ENCODE measurements at places on chromosomes 16 and 17.

DNA sequence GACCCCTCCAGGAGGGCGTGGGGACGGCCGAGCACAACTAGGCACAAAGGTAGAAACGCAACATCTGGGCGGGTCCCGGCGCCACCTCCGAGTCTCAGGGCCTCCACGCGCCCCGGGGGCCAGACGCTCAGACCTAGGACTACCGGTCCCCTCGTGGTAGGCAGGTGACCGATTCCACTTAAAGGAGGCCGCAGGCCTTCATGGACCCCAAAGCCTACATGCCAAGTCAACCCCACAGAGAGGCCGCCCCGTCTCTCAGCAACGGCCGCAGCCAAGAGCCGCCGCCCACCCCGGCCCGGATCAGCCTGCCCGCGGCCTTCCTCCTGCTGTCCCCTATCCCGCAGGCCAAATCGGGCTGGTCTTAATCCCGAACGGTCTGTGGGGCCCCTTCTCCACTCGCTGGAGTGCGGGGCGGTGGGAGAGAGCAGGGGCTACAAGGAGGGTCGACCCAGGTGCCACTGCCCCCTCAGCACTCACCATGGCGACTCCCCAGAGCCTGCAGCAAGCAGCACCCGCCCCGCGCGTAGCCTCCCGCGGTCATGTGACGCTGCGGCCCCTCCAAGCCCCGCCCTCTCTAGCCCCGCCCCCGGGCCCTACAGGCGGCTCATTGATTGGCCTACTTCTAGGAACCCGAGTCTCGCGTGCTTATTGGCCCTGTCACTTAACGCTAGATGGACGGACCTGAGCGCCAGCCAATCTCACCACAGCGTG lies at the start of gene VPS35:
VPS35 (minus strand) TSS at position 525 of the 711 bp plus-strand sequence; CDS start at position 480, 45 bp downstream.
- peak; percentile 99 for DNase-seq

- DNase-seq, result no peak
These were observed 1.5 kb downstream of the SNX29 start for GRCh38 chr16:11978080-11978479.

GRCh38 chr17:80347948-80348351 lies 67.0 kb upstream of the ENDOV start:
- DNase-seq, result no peak

DNA sequence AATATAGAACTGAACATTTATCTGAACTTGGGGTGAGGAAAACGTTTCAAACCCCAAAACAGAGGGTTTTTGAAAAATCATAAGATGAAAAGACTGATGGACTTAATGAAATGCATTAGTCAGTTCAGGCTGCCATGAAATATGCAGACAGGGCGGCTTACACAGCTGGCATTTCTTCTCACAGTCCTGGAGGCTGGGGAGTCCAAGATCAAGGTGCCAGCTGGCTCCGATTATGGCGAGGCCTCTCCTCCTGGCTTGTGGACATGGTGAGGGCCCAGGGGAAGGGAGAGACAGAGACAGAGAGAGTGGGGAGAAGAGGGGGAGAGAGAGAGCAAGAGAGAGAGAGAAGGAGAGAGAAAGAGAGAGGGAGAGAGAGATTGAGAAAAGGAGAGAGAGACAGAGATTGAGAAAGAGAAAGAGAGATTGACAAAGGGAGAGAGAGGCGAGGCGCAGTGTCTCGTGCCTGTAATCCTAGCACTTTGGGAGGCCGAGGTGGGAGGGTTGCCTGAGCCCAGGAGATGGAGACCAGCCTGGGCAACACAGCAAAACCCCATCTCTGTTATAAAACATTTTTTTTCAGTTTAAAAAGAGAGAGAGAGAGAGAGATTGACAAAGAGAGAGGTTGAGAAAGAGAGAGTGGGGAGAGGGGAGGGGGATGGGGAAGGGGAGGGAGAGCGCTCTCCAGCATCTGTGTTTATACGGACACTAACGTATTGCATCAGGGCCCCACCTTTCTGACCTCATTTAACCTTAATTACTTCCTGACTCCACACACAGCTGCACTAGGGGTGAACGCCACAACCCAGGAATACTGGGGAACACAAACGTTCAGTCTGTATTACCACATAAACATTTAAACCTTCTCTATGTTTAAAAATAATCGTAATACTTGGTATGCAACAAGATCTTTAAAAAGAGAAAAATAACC lies 24.6 kb upstream of the RPH3AL start:
- no peak for DNase-seq

DNA sequence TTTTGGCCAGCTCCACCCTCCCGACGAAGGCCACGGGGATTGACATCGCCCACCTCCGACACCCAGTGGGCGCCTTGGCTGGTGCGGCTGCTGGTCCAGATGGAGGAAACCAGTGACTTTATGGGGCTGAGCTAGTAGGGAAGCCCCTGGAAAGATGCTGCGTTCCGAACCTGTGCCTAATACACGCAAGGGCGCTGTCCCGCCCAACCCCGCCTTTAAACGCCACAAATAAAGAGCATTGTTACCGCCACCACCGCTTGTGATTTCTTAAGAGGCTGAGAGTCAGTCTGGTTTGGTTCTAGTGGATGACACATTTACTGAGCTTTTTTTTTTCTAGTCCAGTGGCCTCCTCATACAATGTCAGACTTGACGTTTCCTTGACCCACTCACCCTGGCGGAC lies 107.9 kb downstream of the AATF start:
- no peak for DNase-seq

- no peak for DNase-seq
These were observed 25.7 kb downstream of the MINK1 start for GRCh38 chr17:4858882-4859260.

GRCh38 chr16:27598931-27599565 lies 49.1 kb downstream of the KATNIP start:
- DNase-seq, result no peak

DNA sequence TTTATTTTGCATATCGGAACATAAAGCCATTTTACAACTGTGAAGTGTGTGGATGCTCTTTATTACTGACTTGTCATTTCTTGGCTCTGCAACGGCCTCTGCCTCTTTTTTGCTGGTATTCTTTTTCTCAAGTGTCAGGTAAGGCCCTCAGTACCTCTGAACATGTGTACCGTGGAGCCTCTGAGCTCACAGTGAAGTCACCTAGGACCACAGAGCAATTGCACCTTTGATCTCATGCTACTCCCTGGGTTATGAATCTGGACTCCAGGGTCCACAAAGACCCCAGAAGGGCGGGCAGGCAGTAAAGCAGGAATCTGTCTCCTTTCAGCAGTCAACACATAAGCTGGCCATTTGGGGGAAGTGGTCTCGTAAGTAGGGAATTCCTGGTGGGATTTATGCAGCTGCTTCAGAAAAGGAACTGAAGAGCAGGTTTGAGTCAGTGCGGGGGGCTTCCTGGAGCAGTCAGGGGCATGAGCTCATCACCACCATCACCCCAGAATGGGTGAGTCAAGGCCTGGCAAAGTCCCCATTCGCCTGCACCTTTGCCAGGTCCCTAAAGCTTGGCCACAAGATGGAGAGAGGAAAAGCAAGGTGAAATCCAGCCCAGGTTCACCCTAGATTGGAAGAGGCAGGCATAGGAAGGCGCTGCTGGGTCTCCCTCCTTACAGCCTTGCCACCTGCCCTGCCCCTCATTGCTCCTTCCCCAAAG lies 33.0 kb downstream of the TBX4 start:
- DNase-seq, result no peak

DNA sequence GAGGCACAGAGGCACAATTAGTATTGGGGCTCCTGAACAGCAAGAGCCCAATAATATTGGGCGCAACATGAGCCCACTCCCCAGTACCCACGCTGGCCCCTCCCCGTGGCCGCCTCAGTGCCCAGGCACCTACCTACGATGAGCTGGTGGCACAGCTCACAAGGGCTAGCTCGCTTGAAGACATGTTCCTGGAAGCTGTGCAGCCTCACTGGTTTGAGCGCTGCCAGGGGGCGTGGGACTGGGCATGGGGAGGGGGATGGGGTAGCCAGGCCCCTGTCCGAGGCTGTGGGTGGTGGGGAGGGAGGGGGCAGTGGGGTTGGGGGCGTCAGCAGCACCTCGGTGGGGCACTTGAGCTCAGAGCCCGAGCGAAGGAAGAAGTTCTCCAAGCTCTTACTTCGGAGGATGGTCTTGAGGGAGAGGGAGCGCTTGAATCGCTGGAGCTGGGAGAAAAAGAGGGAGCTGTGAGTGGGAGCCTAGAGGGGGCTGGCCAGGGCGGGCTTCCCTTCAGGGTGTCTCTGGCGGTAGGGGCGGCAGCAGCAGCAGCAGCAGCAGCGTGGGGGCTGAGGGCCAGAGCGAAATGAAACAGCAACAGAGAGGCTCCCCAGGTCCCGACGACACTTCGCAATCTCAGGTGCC lies 7.9 kb downstream of the STAC2 start:
- DNase-seq, result no peak

DNA sequence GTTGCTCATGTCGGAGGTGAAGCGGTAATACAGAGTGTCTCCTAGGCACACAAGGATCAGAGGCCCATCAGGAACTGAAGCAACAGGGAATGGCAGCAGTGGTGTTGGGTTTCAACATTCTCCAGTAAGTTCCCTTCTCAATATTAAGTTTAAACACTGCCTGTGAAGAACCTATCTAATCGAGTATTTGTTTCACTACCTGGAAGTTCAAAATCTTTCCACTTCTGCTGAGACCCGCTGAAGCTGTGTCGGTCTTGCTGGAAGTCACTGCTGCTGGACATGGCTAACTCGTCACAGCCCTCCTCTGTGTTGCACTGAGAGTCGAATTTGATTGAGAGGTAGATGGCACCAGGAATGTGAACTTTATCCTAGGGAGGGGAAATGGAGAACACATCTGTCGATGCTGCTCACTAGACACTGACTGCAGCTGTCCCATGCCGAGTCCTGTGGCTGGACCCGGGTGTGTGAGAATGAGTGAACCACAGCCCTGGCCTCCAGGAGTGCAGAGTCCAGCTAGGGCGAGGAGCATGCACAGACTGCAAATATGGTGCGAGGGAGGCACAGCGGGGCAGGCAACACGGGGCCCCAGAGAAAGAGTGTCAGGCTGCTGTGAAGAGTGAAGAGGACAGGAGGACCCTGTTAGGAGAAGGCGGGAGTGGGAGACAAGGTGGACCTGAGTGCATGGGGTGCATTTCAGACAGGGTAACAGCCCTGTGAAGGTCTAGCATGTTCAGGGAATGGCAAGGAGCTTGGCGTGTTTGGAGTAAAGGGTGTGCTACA lies 50.1 kb upstream of the ATP2A3 start:
- DNase-seq, result no peak

All from stimulated activated naive CD4-positive, alpha-beta T cell treated with Interleukin-2 at 50 U/mL for 16 hours (primary cell).